ENCODE measurements at places on chromosomes 3 and 15.

DNA sequence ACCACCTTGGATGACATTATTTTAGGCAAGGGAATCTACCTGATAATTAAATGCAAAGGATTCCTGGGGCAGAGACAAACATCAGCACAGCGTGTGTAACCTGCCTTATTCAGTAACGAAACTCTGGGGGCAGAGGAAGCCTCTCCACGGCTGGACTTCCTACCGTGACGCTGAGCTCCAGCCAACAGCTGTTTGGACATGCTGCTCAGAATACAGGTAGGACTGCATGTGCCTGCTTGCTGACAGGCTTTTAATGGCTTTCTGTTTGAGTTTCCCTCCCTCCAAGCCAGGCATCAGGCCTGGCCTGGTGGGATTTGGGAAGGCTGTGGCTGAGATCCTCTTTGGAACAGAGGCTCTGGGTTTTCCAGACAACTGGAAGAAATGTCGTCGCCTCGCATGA, 150.6 kb downstream of the ADAMTS17 start:
- H3K4me3 ChIP-seq, result no peak overlapping the region
- H3K27ac ChIP-seq, result no peak overlapping the region
- DNase-seq, result no peak

- no peaks in the 10 kb centered on the region for H3K27me3 ChIP-seq
- H3K27ac ChIP-seq, result no peak overlapping the region
- H3K36me3 ChIP-seq, result peaks cover 61% of the 10 kb centered on the region
- H3K4me3 ChIP-seq, result no peak overlapping the region
- no peak for DNase-seq
Measured at GRCh38 chr3:152398495-152398894, 129.8 kb downstream of the MBNL1 start.

DNA sequence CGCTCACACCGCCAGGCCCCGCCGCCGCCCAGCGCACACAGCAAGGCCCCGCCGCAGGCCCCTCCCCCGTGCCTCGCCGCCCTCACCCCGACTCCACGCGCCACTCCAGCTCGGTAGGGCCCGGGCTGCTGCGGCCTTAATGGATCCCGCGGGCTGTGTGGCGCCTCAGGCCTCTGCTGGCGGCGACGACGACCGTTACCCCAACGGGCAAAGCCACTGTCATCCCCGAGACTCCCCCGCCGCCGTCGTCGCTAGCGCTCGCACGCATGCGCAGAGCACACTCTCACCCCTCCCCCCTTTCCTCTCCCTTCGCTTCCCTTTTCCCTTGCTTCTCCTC, at the start of gene MSL2:
MSL2 (minus strand) TSS at position 272 of the 337 bp plus-strand sequence. CDS start 1,222 bp downstream, outside the sequence.
- DNase-seq, result no peak
- peaks cover 25% of the 10 kb centered on the region for H3K4me1 ChIP-seq
- H3K36me3 ChIP-seq, result peaks cover 45% of the 10 kb centered on the region
- no peaks in the 10 kb centered on the region for H3K27me3 ChIP-seq
- peak within 1 kb of the TSS; percentile 92 for H3K4me3 ChIP-seq

- peaks cover 45% of the 10 kb centered on the region for H3K4me1 ChIP-seq
- peak overlapping the region; percentile 99 for H3K27ac ChIP-seq
- peaks cover 11% of the 10 kb centered on the region for H3K36me3 ChIP-seq
- no peaks in the 10 kb centered on the region for H3K27me3 ChIP-seq
Measured at GRCh38 chr3:48899273-48899672, 591 bp upstream of the SLC25A20 start.

DNA sequence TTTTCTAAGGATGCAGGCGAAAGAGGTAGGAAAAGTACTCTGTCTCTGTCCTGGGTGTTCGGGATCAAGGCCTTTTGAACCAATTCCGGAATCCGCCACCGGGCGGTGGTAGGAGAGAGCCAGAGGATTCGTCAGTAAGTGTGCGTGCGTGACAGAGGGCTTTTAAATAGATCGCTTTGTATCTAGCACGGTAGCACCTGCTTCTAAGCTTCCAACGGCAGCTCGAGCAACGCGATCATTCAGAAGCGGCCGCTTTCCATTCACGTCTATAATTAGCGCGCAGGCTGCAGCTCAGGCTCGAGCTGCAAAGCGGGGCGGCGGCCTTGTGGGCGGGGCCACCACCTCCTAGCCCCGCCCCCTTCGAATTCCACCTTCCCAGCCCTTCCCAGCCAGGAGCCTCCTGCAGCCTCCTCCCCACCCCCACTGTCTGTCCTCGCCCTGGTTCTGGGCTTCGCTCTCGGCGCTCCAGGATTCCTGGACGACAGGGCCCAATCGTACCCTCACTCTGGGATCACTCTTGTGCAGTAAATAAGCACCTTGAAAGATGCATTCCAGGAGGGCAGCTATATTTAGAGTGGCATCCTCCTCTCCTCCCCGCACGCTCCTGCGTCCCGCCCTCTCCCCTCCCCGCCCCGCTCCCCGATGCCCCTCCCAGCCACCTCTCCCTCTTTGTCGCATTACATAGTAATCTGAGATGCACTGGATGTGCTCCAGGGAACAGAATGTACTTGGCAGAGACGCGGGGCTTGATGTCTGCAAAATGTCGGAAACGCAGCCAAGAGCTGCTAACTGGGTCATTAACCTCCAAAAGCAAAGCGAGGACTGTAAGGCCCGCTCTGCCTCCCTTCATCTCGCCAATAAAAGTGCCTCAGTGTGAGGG, 224.1 kb upstream of the TPRG1 start:
- H3K27me3 ChIP-seq, result peaks cover 3% of the 10 kb centered on the region
- peak; percentile 47 for DNase-seq
- peak overlapping the region; percentile 27 for H3K4me3 ChIP-seq
- peaks cover 8% of the 10 kb centered on the region for H3K4me1 ChIP-seq

DNA sequence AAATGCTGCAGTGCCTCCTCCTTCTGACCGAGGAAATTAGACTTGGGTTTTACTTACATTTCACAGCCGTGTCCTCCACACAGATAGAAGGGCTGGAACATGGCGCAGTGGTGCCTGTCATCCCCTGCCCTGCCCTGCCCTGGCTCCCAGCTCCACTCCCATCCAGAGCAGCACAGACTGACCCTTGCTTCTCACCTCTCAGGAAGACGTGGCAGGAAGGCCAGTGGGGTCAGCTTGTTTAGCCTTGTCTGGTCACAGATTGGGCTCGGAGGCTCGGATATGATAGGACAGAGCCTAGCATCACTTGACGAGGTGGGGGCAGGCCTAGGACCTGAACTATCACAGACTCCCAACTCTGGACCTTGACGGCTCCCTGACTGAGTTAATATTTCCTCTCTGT, 88.5 kb downstream of the LINGO1 start:
- H3K4me3 ChIP-seq, result peak overlapping the region; percentile 77
- no peaks in the 10 kb centered on the region for H3K27me3 ChIP-seq
- DNase-seq, result no peak
- H3K36me3 ChIP-seq, result no peaks in the 10 kb centered on the region
- H3K27ac ChIP-seq, result no peak overlapping the region

GRCh38 chr3:158809642-158810041, 7.8 kb downstream of the MFSD1 start:
- H3K36me3 ChIP-seq, result peaks cover 46% of the 10 kb centered on the region
- H3K4me3 ChIP-seq, result no peak overlapping the region
- DNase-seq, result peak; percentile 51

- no peaks in the 10 kb centered on the region for H3K27me3 ChIP-seq
- H3K4me1 ChIP-seq, result no peaks in the 10 kb centered on the region
- no peaks in the 10 kb centered on the region for H3K36me3 ChIP-seq
- no peak for DNase-seq
- no peak overlapping the region for H3K4me3 ChIP-seq
Measured at GRCh38 chr3:167113035-167113830, 266.9 kb downstream of the ZBBX start.

- no peaks in the 10 kb centered on the region for H3K36me3 ChIP-seq
- H3K27me3 ChIP-seq, result no peaks in the 10 kb centered on the region
- peaks cover 8% of the 10 kb centered on the region for H3K4me1 ChIP-seq
- H3K4me3 ChIP-seq, result no peak overlapping the region
Measured at GRCh38 chr3:39185326-39185958, 7.0 kb downstream of the XIRP1 start.

DNA sequence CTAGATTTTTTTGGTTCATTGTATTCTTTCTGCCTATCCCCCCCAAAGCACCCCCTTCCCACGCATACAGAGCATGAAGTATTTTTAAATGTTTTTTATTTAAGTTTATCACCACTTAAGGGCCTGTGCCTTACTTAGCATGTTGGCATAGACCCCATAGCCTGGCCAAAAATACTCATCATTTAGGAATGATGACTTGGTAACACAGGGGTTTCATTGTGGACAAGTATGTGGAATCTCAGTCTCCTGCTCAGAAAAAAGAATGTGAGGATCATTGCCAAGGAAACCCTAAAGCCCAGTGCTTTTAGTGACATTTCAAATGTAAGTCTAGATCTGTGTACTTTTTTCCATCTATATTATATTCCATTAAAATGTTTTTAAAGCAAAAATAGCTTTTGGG, 146.3 kb downstream of the ALCAM start:
- peaks cover 3% of the 10 kb centered on the region for H3K27me3 ChIP-seq
- no peak for DNase-seq
- no peak overlapping the region for H3K4me3 ChIP-seq

GRCh38 chr3:48431224-48432029, 1.5 kb upstream of the PLXNB1 start:
- DNase-seq, result no peak
- no peak overlapping the region for H3K27ac ChIP-seq
- peaks cover 18% of the 10 kb centered on the region for H3K27me3 ChIP-seq
- H3K4me3 ChIP-seq, result peak overlapping the region; percentile 9

DNA sequence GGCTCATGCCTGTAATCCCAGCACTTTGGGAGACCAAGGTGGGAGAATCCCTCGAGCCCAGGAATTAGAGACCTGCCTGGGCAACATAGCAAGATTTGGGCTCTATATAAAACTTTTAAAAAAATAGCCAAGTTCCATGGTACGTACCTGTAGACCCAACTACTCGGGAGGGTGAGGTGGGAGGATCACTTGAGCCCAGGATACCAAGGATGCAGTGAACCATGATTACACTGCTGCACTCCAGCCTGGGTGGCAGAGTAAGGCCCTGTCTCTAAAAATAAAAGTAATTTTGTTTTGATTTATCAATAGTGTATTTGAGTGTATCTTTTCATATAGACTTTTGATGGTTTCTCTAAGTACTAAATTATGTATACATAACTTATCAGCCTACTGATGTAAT, 63.1 kb downstream of the LSM3 start:
- no peak for DNase-seq
- peaks cover 13% of the 10 kb centered on the region for H3K27me3 ChIP-seq
- H3K4me1 ChIP-seq, result no peaks in the 10 kb centered on the region
- no peak overlapping the region for H3K4me3 ChIP-seq
- H3K36me3 ChIP-seq, result no peaks in the 10 kb centered on the region
- H3K27ac ChIP-seq, result no peak overlapping the region

GRCh38 chr3:11385891-11386290, 113.7 kb downstream of the ATG7 start:
- no peaks in the 10 kb centered on the region for H3K4me1 ChIP-seq
- no peak overlapping the region for H3K4me3 ChIP-seq
- no peak for DNase-seq
- no peak overlapping the region for H3K27ac ChIP-seq

DNA sequence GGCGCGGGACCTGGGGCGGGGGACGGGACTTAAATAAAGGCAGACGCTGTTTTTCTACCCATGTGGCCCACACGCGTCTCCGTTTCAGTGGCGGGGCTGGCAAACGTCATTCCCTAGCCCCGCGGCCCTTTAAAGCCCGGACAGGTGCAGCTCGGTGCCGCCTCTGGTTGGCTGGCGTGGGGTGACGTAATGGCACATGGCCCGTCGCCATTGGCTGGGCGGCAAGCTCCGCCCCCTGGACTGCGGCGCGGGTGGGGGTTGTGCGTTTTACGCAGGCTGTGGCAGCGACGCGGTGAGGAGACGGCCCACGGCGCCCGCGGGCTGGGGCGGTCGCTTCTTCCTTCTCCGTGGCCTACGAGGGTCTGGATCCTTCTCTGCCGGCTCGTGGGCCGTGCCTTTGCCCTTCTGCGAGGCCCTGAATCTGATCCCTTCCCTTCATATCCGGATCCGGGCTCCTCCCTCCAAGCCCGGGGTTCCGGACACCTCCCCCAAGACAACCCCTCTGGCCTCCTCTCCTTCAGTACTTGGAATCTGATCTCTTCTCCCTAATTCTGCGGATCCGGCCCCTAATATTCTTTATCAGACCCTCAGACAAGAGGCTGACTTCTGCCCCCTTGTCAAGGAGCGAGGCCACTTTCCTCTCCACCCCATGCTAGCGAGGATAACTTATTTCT, at the start of gene CRELD1:
CRELD1 (plus strand) TSS at position 274 of the 674 bp plus-strand sequence. CDS start 605 bp downstream, outside the sequence.
- DNase-seq, result peak; percentile 97
- peak within 1 kb of the TSS; percentile 97 for H3K27ac ChIP-seq
- peaks cover 18% of the 10 kb centered on the region for H3K36me3 ChIP-seq
- H3K27me3 ChIP-seq, result no peaks in the 10 kb centered on the region
- peak within 1 kb of the TSS; percentile 98 for H3K4me3 ChIP-seq

DNA sequence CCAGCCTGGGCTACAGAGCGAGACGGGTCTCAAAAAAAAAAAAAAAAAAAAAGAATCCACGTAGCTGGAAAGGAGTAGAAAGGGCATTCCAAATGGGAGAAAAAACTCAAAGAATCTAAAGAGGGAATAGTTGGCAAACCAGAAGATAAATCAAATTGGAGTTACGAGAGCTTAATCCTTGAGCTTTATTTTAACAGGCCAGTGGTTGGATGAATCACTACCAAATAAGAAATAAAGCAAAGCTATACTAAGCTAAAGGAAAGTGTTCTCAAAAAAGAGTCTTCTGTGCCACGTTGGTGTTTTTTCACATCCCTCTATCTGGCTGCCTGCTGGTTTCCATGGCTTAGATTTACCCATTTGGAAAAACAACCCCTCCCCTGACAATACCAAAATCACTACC, 14.0 kb downstream of the VGLL4 start:
- no peak overlapping the region for H3K27ac ChIP-seq
- no peaks in the 10 kb centered on the region for H3K27me3 ChIP-seq
- H3K36me3 ChIP-seq, result peaks cover 28% of the 10 kb centered on the region

GRCh38 chr3:189143321-189143720, 28.4 kb upstream of the TPRG1 start:
- DNase-seq, result no peak
- no peaks in the 10 kb centered on the region for H3K36me3 ChIP-seq
- no peaks in the 10 kb centered on the region for H3K27me3 ChIP-seq
- H3K4me1 ChIP-seq, result peaks cover 34% of the 10 kb centered on the region

DNA sequence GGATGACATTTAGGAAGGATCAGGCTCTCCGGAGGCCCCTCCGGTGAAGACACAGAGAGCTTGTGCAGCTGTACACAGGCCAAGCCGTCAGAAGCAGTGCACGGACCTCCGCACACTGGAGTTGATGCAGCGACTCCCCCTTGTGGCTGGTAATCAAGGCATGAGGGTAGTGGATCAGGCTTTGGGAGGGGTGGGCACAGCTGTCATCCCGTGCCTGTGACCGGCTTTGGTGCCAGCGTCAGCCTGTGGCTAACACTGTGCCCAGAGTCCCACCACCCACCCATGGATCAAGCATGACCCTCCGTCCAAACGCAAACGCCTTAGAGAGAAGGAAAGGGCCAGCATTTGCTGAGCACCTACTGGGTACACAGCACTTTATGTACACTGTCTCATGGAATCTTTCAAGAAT, 8.2 kb upstream of the GRIP2 start:
- peaks cover 18% of the 10 kb centered on the region for H3K27me3 ChIP-seq
- H3K4me3 ChIP-seq, result no peak overlapping the region
- no peaks in the 10 kb centered on the region for H3K4me1 ChIP-seq
- peak; percentile 55 for DNase-seq
